ENCODE measurements at places on chromosomes 5 and 9.

- no peak for DNase-seq
Measured at GRCh38 chr9:35042891-35043545, 29.4 kb downstream of the VCP start.

DNA sequence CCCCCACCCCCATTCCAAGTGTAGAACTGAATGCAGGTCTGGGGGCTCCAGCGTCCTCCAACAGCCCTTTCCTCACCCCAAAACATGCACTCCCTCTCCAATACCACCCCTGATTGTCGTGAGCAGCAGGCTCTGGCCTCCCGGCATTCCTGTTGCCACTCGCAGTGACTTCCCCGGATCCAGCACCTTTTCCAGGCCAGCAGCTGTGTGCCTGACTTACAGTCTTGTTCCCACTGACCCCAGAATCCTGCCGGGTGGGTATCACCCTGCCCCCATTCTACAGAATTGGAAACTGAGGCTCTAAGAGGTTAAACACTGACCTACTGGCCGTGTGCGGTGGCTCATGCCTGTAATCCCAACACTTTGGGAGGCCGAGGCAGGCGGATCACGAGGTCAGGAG, 127.2 kb downstream of the OLFM1 start:
- no peak for DNase-seq

- no peak for DNase-seq
Measured at GRCh38 chr9:116058421-116058820, 95.2 kb upstream of the PAPPA start.

GRCh38 chr5:73887688-73888087, 261.7 kb downstream of the ARHGEF28 start:
- no peak for DNase-seq

GRCh38 chr9:111674319-111674718, 12.9 kb downstream of the GNG10 start:
- DNase-seq: no peak

- no peak for DNase-seq
Measured at GRCh38 chr9:72150661-72151060, 1.4 kb downstream of the GDA start.

- no peak for DNase-seq
Measured at GRCh38 chr5:114249823-114250222, 112.0 kb upstream of the KCNN2 start.

- no peak for DNase-seq
Measured at GRCh38 chr9:33230756-33231622, 9.0 kb upstream of the SPINK4 start.

DNA sequence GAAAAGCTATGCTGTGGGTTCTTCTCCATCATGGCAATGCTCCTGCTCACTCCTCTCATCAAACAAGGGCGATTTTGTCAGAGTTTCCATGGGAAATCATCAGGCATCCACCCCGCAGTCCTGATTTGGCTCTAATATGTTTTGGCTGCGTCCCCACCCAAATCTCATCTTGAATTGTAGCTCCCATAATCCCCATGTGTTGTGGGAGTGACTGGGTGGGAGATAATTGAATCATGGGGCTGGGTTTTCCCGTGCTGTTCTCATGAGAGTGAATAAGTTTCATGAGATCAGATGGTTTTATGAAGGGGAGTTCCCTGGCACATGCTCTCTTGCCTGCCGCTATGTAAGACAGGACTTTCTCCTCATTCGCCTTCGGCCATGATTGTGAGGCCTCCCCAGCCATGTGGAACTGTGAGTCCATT, 163.8 kb downstream of the GADD45G start:
- DNase-seq: no peak

DNA sequence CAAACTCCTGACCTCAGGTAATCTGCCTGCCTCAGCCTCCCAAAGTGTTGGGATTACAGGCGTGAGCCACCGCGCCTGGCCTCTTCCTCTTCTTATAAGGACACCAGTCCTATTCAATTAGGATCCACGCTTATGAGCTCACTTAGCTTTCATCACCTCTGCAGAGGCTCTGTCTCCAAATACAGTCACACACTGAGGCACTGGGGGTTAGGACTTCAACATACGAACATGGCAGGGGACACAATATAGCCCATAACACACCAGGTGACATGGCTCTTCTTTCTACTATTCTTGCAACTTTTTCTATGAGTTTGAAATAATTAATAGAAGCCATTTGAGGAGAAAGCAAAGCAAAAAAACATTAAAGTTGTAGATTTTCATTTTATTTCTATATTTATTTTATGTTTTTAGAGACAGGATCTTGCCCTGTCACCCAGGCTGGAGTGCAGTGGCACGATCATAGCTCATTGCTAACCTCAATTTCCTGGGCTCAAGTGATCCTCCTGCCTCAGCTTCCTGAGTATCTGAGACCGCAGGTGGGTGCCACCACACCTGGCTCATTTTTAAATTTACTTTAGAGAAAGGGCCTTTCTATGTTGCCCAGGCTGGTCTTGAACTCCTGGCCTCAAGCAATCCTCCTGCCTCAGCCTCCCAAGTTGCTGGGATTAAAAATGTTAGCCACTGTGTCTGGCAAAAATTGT, 6.0 kb upstream of the PRRT1B start:
- no peak for DNase-seq

GRCh38 chr9:94676446-94677131, 37.3 kb upstream of the FBP1 start:
- no peak for DNase-seq

GRCh38 chr5:142587354-142587965, 98.4 kb downstream of the FGF1 start:
- DNase-seq: no peak

GRCh38 chr9:71806901-71807307, 38.6 kb upstream of the CEMIP2 start:
- DNase-seq: peak; percentile 24
